ENCODE measurements at places on chromosomes 6 and 20.

- DNase-seq = no peak
Measured at GRCh38 chr6:12516070-12516469, 200.5 kb upstream of the PHACTR1 start.

DNA sequence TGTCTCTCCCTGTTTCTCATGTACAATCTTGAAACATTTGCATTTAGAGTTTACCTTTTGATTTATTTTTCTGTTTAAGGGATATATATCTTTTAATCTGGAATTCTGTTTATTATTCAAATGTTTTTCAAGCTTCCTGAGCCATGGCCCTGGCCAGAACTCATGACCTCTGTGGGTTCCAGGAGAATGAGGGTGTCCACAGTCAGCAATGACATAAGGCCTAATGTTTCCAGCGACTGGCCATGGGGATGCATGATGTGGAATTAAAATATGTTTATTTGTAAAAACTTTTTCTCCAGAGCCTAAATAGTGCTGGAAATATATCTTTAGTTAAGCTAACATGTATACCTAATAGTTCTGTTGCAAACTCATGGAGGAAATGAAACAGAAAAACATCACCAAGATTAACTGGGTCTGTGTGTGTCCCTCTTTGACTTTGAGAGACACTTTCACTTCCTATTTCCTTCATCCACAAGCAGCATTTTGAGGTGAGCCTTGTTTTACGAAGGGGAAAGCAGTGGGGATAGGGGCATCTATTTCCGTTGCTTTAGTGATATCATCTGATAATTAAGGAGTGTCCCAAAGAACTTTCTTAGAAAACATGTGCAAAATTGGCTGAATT lies 87.6 kb downstream of the SMOC2 start:
- DNase-seq = no peak

DNA sequence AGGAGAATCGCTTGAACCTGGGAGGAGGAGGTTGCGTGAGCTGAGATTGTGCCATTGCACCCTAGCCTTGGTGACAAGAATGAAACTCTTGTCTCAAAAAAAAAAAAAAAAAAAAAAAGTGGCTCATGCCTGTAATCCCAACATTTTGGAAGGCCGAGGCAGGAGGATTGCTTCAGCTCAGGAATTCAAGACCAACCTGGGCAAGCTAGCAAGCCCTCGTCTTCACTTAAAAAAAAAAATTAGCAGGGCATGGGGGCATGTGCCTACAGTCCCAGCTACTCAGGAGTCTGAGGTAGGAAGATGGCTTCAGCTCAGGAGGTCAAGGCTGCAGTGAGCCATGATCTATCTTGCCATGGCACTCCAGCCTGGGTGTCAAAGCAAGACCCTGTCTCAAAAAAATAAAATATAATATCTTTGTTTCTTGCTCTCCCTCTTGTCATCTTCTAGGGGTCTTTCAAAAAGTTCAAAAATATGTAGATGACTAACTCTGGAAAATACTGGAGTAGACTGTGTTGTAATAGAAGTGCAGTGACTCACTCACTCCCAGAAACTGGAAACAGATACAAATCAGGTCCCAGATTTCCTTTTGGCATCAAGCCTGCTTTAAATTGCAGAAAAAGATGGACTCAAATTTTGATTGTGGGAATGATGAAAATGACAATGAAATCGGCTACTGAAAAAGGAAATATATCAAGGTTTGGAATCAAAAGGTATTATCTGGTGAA lies 2.8 kb upstream of the GINM1 start:
- no peak for DNase-seq

DNA sequence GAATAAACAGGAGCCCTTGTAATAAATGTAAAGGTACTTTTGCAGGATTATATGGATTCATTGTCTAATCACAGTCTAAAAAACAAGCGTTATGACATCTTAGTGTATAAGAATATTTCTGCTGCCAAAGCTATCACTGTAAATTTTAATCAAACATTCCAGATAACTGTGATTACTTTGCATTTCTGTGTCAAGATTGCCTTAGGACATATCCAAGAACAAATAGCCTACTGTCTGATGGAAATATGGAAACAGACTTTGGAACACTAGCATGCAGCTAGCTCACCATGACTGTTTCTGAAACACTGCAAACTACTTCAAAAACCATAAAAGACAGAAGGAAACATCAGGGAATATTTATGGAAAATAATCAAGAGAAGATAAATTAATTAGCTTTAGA lies 248.7 kb upstream of the ASCC3 start:
- DNase-seq = no peak

GRCh38 chr6:111534231-111534751 lies 51.3 kb upstream of the REV3L start:
- no peak for DNase-seq
